ENCODE measurements at places on chromosomes 1 and 21.

- no peak for DNase-seq
These were observed 106.2 kb downstream of the DHRS3 start for GRCh38 chr1:12511516-12512468.

- no peak for DNase-seq
These were observed 15.3 kb upstream of the TRNAU1AP start for GRCh38 chr1:28537457-28538199.

GRCh38 chr1:199834711-199835110 lies 192.8 kb upstream of the NR5A2 start:
- DNase-seq: no peak

- DNase-seq: no peak
These were observed 67.5 kb downstream of the SYT2 start for GRCh38 chr1:202642619-202643291.

DNA sequence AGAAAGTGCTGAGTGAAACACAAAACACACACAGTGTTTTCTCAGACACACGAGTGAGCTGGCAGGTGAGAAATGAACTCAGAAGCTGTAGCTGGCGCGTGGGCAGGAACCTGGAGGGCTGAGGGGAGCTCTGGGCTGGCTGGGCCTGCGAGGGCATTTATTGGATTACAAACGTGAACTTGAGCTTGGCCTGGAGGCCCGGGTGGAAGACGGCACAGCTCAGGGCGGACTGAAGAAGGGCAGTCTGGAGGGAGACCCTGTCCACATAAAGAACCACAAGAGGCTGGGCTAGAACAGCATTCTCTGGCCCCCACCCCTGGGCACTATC lies 52.1 kb upstream of the ADARB1 start:
- no peak for DNase-seq

Measured in stimulated activated CD4-positive, alpha-beta T cell treated with anti-CD3 and anti-CD28 coated beads, Interleukin-1b, Interleukin-23, amount 100 ng/mL, for 4 hours (primary cell).